Stimulated activated CD8-positive, alpha-beta memory T cell treated with anti-CD3 and anti-CD28 coated beads, Interleukin-2, amount 100 ng/mL, for 48 hours (primary cell): ENCODE measurements at places on chromosomes 12 and 14.

- DNase-seq: no peak
These were observed 272.0 kb downstream of the AKAP6 start for GRCh38 chr14:32601069-32601468.

DNA sequence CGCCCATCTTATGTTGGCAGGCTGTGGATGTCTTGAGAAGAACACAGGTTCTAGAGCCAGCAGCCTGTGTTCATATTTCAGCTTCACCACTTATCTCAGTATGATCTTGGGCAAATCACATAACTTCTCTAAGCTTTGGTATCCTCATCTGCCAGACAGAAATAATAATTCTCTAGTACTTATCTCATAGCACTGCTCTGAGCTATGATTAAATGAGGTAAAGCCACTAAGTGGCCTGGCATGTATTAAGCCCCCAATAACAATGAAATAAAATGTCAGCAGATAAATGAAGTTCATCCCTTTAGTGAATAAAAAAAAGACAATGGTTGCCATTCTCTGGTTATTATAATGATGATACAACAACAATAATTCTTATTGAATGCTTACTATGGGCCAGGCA, 104.9 kb upstream of the EEA1 start:
- no peak for DNase-seq

GRCh38 chr12:88546226-88546625, 34.0 kb downstream of the KITLG start:
- DNase-seq: no peak

DNA sequence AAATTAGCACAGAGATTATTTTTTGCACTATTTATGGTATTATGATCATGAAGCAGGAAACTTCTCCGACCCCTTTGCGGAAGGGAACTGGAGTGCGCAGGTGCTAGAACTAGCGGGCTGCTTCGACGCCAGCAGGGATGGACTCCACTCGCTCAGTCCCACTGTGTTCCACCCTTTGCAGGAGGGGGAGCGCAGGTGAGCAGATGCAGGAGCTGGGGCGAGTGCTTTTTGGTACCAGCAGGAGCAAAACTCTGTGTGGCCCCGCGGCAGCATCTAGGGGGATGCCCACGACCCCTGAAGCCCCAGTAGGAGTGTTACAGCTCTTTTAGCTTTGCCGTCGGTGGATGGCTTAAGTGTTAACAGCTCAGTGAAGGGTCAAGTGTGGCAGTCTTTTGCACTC, 113.9 kb downstream of the TMEM132D start:
- DNase-seq: no peak

DNA sequence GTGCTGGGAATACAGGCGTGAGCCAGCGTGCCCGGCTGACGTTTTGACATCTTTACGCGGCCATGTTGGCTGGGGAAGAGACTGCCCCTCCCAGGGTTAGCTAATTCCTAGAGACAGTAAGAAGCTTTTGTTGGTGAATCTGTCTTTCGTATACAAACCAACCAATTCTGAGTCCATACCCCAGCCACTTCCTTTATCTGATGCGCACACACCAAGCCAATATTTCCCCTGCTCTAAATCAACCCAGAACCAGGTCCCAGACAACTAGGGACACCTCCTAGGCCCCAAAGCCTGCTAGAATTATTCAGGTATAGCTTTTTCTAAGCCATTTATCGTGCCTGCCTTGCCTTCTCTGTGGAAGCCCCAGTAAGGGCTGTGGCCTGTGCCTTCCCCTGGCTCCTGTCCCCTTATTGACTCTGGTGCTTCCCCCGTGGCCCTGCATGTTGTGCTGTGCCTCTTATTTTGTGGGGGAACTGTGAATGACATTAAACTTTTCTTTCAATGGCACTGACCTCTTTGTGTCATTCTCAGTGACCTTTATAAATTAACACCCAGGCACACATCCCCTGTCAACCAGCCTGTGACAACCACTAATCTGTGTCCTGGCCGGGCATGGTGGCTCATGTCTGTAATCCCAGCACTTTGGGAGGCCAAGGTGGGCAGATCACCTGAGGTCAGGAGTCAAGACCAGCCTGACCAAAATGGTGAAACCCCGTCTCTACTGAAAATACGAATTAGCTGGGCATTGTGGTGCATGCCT, 10.7 kb upstream of the EVL start:
- DNase-seq: no peak

DNA sequence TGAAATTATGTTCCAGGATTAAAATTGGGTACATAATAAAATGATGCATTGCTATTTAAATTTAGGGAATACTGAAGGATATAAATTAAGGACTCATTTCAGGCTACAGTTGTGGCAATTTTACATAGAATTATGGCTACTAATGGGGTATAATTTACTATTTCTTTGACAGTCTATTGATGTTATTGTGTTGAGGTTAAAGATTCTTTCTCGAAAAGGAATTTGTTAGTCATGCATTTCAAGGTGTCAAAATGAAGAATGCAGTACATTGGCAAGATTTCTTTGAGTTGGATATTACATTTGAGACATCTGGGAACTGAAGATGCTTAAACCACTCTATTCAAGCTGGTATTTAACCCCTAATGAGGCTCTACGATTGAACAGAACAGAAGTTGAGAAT, 28.3 kb downstream of the SLC5A8 start:
- DNase-seq: no peak

DNA sequence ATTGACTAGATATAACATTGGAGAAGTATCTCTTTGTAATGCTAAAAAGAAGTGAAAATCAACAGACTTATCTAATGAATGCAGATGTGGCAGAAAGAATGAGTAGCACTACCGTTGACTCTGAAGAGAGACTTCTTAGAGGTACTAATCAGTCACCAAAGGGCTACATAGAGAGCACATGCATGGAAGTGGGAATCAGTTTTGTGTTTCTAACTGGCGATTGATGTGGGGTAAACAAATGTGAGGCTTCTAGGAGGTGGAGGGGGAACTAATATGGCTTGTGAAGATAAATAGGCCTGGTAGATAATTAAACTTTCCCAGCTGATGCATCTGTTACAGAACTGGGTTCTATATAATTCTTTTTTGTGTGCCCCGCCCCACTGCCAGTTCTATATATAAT, 10.5 kb downstream of the COCH start:
- no peak for DNase-seq

DNA sequence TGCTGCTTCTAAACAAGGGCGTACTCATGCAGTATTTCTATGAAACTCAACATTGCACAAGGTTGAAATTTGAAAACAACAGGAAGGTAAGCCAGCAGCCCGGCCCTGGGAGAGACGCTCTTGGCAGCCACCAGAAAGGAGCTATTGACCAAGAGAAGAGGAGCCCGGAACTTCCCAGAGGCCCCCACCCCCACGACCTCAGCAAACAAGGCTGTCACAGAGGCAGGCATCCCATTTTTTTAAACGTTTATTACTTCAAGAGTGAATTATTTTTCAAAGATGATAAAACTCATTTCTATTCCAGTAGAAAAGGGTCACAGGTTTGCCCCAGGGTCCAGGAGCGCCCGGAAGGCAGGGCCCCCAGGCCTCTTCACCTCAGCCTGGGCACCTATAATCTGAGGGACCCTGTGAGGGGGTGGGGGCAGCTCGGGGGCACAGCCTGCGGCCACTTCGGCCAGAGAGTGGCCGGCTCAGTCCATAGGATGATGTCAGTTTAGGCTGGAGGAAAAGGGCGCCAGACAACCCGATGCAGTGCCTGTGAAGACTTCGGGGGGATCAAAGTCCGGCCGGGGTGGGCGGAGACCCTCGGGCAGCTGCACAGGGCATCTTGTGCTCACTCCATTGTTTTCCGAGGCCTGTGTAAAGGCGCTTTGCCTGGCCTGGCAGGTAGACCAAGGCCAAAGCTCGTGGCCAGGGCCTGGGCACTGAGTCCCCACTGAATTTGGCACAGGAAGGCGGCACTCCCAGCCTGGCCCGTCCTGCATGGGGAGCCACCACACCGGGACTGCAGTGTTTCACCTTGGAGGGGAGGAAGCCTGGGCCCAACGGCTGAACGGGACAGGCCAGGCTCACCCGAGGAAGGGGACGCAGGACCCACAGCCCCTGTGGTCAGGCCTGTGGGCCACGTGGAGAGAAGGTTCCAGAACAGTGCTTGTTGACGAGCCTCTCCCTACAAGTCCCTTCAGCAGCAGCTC, 86.0 kb downstream of the SCARB1 start:
- DNase-seq: no peak

DNA sequence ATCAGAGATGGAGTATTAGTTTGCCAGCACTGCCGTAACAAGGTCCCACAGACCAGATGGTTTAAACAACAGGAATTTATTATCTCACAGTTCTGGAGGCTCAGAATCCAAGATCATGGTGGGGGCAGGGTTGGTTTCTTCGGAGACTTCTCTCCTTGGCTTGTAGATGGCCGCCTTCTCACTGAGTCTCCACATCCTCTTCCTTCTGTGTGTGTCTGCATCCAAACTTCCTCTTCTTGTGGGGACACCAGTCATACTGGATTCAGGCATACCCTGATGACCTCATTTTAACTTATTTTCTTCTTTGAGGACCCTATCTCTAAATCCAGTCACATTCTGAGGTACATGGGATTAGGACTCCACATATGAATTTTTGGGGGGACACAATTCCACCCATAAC, 455.5 kb downstream of the RGS6 start:
- no peak for DNase-seq

- no peak for DNase-seq
These were observed 27.3 kb downstream of the CKAP4 start for GRCh38 chr12:106220536-106220935.

DNA sequence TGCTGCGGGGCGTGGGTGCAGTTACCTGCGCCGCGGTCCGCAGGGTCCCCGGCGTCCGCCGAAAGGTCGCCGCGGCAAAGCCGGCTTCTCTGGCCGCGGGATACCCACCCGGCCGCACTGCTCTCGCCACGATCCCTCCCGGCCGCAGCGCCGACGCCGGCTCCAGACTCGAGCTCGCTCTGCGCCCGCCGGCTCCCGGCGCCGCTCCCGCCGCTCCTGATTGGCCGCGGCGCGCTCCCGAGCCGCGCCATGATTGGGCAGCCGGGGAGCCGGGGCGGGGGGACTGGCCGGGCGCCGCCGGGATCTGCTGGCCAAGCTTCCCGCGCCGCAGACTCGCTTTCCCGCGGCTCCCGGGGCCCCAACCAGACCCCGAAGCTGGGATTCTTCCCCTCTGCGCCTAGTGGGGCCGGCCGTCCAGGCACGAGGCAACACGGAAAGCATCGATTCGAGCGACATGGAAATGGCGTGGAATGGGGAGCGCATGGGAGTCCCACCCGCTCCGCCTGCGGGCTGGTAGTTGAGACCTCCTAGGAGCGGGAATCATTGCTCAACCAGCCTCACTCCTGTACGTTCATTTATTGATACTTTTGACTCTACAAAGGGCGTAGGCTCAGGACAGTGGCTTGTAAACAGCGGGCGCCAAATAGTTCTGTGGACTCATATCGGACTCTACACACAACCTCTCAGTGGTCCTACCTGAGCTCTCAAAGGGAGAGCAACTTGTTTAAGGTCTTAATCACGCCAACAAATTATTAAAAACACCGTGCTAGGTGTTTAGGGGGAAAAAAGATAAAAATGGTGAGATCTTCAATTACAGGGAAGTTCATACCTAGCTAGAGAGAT, 36.4 kb upstream of the STON2 start:
- peak; percentile 28 for DNase-seq

DNA sequence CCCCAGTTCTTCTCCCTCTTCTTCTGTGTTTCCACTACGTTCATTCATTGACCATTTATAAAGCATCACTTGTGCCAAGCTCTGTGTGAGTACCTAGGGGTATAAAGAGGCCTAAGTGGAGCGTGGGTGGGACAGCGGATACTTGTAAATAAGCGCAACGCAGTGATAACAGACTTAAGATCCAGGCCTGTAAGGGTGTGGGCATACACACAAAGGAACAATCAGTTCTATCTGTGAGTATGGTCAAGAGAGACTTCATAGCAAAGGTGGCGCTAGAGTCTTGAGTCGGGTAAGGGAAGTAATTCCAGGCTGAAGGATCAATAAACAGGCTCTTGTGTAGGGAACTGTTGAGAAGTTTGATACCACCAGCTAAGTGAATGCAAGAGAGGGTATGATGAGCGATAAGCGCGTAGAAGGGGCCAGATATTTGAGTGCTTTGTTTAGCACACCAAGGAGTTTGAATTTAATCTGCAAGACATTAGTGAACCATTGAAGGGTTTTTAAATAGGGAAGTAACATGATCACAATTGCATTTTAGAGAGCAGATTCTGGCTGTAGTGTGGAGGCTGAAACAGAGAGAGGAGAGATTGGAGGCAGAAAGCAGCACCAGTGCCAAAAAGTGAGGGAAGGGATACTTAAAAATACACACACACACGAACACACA, 1.0 kb upstream of the GXYLT1 start:
- DNase-seq: no peak

DNA sequence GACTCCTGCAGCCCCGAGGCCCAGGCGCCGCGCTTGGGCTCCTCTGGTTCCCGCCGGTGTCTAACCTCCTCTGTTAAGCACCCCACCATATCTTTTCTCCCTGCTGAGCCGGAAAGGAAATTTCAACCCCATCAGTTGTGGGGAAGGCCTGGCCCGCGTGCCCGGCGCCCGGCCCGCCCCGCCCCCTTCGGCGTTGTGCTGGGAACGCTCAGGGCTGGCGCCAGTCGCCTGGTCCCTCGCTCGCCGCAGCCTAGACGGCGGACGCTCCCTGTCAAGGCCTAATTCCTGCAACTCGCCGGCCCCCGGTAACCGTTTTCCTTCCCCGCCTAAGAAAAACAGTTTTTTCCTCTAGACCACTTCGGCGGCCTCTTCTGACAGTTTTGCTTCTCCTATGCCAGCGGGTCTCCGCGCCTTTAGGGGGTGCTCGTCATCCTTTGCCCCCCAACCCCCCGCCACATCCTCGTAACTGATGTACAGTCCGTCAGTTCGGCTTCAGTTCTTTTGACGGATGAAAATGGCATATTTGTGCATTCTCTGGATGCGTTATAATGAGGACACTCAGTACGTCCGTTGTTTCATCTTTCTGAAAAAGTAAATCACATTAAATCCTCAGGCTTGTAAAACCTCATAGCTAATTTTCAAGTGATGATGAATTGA, 506 bp upstream of the NAP1L1 start:
- DNase-seq: no peak

- DNase-seq: no peak
These were observed 7.5 kb downstream of the NID2 start for GRCh38 chr14:52061390-52061789.

DNA sequence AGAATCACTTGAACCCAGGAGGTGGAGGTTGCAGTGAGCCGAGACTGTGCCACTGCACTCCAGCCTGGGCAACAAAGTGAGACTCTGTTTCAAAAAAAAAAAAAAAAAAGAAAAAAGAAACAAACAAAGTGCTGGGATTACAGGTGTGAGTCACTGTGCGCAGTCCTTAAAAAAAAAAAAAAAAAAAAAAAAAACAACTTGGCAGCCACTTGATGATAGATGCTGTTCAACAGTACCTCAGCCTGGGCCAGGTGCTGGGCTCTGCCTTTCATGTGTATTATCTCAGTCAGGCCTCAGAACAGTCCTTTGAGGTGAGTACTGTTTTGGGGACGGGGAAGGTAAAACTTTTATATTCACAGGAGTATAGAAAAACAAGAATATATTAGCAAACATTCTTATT, 9.6 kb downstream of the ACADS start:
- DNase-seq: no peak

- no peak for DNase-seq
These were observed 80.8 kb downstream of the LLPH start for GRCh38 chr12:66049538-66050282.
